ENCODE measurements at places on chromosomes 4 and X.
A peak's percentile ranks its signal among the peaks of the same experiment; 100 is the strongest.

GRCh38 chr4:183801457-183802165 lies 103.5 kb upstream of the STOX2 start:
- DNase-seq = no peak

GRCh38 chrX:41923978-41924683 lies 777 bp upstream of the CASK start:
- DNase-seq = no peak

- DNase-seq = no peak
These were observed 36.1 kb downstream of the MTTP start for GRCh38 chr4:99610605-99611175.

- no peak for DNase-seq
These were observed 239.9 kb upstream of the DKK2 start for GRCh38 chr4:107276052-107276451.

GRCh38 chr4:137347371-137347770 lies 184.9 kb downstream of the PCDH18 start:
- DNase-seq = no peak

GRCh38 chr4:79886557-79886956 lies 186.5 kb downstream of the ANTXR2 start:
- DNase-seq = no peak

GRCh38 chrX:67614423-67614822 lies 70.6 kb downstream of the AR start:
- DNase-seq = no peak

- no peak for DNase-seq
These were observed 117.3 kb downstream of the C4orf51 start for GRCh38 chr4:145797278-145797677.

GRCh38 chrX:40176351-40177116 lies 78.8 kb upstream of the BCOR start:
- peak; percentile 77 for DNase-seq

DNA sequence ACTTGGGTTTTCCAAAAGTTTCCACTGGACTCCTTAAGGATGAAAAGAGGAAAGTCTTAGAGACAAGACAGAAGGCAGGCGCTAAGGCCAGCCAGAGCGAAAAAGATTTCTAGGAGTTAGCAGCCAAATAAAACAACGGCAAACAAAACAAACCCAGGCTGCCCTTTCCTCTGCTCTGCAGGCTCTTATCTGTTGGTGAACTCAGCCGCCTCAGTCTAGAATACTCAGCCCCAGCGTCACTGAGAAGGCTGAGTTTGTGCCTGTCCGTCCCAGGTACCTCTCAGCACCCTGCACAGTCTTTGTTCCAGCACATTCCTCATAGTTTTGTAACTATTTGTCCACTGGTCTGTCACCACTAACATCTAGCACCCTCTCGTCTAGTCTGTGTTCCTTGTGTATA lies 75.6 kb upstream of the FAM9C start:
- DNase-seq = no peak

DNA sequence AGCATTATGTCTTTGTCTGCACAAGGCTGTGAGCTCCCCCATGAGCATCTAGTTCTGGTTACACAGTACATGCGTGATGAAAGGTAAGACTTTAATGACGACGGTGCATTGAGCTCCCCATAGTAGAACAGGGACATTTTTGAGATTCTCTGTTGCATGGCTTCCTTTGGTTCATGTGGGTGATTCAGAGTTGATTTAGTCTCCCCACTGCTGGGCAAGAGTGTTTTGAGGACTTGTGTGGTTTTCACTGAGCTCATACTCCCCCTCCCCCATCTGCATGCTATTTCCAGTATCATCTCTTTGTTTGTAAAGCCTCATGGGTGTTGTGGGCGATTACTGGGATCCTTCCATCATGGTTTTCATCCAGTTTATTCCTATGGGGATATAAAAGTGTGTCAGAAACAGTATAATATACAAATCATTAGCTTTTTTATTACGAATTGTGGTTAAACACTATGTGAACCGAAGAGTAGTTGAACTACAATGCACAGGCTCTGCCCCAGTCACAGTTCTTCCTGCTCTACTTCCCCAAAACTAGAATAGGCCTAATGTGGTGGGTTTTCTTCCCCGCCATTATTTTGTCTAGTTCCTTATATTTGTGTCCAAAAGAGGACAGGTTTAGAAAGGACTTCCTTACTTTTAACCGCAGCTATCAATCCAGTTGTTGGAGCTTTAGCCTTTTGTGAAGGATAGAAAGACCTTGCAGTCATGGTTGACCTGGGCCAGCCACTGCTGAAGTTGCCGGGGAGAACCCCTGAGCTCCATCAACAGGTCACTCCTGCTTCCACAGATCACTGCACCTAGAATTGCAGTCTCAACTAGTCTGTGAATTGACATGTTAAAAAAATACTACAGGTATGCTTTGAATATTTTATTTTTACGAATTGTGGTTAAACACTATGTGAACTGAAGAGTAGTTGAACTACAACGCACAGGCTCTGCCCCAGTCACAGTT lies 30.4 kb downstream of the KIT start:
- peak; percentile 61 for DNase-seq

DNA sequence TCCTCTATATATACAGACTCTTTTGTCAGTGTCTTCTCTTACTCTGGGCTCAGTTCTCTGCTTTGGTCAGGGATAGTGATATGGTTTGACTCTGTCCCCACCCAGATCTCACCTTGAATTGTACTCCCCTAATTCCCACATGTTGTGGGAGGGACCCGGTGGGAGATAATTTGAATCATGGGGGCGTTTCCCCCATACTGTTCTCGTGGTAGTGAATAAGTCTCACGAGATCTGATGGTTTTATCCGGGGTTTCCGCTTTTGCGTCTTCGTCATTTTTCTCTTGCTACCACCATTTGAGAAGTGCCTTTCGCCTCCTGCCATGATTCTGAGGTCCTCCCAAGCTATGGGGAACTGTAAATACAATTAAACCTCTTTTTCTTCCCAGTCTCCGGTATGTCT lies 144.4 kb downstream of the GLUD2 start:
- DNase-seq = no peak

GRCh38 chrX:40359593-40359992 lies 221.2 kb upstream of the ATP6AP2 start:
- DNase-seq = no peak

DNA sequence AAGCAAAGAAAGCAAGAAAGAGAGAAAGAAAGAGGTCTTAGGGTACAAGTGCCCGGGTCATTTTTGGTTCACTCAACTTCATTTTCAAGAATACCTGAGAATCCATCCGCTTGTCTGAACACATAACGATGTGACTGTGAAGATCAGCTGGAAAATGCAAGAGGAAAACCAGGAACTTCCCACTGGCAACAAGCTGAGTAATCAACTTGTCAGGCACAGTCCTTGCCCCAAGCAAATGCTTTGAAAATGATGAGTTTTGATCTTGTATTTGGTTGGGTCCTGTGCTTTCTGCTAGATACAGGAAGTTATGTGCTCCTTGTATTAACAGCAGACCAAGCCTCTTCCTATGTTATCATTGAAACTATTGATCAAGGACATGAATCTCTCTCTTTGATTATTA lies 239.1 kb downstream of the ASMT start:
- DNase-seq = no peak

DNA sequence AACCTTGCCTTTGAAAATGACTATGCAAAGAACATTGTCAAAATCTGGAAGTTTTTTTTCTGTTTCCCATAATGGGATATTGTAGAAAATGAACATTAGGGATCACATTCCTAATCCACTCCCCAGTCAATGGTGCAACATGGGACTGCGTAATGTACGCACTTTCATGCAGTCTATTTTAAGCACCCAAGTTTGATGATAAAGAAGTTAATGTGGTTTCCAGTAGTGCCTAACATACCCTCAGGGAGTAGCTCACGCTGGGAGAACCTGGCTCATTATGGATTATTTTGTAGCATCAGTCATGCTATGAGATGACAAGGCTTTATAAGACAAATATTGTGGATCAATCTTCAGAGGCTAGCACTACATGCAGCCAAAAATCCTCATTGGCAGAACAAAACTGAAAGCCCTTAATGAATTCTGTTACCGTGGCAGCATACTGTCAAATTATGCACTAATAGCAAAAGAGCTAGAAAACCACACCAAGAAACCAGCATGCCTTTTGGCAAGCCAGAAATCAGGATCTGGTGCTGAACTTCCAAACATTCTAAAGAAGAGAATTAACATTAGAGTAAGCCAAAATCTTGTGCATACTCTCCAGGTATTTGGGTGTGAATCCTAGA lies 1392.8 kb upstream of the TENM3 start:
- DNase-seq = no peak

DNA sequence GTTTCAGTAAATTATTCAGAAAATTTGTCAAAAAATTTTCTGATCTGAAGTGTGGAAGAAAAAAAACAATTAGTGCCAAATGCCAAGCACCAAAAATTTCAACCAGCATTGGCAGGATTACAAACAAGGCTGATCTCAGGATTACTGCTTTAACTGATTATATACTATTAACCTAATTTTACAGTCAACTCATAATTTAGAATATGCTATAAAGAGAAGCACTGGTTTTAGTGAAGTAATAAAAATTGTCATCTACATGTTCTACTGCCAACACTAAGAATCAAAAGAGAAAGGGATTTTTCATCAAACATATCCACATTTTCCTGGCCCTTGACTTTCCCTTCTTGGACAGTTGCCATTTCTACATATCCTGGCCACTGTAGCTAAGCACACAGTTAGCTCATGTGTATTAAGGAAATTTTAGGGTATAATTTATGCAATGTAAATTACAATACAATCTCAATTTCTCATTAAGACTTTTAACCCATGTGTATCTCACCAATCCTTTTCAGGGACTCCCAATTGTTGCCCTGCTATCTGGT lies 33.8 kb downstream of the THOC2 start:
- DNase-seq = no peak

GRCh38 chr4:156607478-156607857 lies 364.1 kb downstream of the PDGFC start:
- DNase-seq = no peak

- no peak for DNase-seq
These were observed 430.5 kb upstream of the POU3F4 start for GRCh38 chrX:83077606-83078005.

DNA sequence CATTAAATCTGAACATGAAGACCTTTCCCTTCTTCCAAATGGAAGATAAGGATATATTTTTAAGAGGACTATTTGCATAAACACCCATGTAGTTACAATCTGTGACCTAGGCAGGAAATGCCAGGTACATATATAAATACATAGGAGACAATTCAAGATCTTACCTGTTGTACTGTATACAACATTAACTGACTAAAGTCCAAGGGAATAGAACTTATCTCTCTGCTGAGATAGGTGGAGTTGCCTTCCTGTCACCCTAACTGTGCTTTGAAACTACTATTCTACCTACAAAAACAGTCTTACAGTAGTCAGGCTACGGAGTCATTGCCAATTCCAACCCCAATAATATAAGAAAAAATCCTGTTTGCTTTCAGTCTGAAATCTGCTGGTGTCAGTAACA lies 106.3 kb downstream of the CHRNA9 start:
- DNase-seq = no peak

DNA sequence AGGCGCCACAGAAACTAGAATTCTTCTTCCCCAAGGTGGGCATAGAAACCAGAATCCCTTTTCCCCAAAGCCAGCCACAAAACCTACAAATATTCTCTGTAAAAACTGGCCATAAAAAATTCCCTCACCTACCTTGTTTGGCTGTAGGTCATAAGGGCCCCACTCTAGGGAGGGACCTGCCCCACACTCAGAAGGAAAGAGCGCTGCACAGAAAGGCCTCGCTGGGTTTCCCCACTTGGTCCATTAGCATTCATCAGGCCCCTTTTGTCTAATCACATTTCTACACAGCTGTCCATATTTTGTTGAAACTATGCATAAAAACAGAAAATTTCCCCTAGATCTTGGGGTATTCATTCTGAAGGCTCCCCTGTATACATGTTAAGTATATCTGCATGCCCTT lies 54.1 kb downstream of the PHKA2 start:
- DNase-seq = no peak

- DNase-seq = no peak
These were observed 953.6 kb upstream of the AGA start for GRCh38 chr4:178395798-178396197.

GRCh38 chr4:173508386-173509035 lies 21.5 kb downstream of the HAND2 start:
- DNase-seq = no peak

DNA sequence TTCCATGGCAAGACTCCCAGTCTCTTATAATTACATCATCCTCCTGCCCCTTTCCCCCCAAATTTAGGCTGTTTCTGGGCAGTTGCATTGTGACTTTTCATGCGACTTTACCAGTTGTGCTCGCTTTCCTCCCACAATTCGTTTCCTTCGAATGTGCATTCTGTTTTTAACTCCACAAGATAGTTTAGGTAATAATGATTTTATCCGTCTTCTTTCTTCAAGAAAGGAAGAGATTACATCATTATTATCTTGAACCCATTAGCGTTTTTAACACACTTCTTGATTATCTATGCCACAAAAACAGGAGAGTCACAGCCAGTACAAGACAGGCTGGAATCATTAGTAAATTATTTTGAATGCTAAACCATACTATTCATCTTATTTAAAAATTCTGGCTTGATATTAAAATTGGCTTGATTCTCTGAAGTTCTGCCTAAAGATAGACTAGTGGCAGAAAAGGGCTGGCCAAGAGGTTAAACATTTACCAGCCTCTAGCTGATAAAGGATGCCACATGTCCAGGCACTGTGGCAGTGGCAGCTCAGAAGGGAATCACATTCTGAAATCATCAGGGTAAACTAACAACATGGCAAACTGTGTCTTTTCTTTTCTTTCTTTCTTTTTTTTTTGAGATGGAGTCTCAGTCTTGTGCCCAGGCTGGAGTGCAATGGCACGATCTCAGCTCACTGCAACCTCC lies 19.7 kb upstream of the PLA2G12A start:
- no peak for DNase-seq

GRCh38 chr4:186104114-186104889 lies at the start of gene FAM149A:
TSS of gene FAM149A (plus strand) at chr4:186104704.
- peak; percentile 36 for DNase-seq

- no peak for DNase-seq
These were observed 113.6 kb downstream of the SPRY1 start for GRCh38 chr4:123510221-123510620.

GRCh38 chrX:34223574-34223973 lies 91.5 kb upstream of the FAM47A start:
- no peak for DNase-seq

DNA sequence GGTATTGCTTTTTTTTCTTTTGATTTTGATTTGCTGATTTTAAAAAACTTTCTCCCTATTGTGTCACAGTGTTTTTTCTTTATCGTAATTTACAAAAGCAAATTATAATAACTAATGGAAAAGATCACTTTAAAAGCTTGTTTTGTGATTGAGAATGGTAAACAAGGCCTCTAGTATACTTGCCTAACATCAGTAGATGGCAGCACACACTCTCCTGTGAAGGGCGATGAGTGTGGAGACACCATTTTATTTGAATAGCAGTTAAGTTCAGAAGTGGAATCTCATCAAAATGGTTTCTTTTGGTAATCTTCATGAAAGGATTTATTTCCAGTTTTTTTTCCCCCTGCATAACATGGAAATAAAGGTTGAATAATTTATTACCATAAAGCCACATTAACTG lies 72.3 kb downstream of the PAK3 start:
- DNase-seq = no peak

- DNase-seq = no peak
These were observed 182.8 kb downstream of the GUCY2F start for GRCh38 chrX:109299091-109299490.

- DNase-seq = peak; percentile 28
These were observed 82.3 kb downstream of the PRSS12 start for GRCh38 chr4:118270492-118270891.
